ENCODE measurements at places on chromosomes 4 and X.

GRCh38 chr4:188892837-188893236 lies 753.6 kb downstream of the TRIML1 start:
- no peak for DNase-seq

DNA sequence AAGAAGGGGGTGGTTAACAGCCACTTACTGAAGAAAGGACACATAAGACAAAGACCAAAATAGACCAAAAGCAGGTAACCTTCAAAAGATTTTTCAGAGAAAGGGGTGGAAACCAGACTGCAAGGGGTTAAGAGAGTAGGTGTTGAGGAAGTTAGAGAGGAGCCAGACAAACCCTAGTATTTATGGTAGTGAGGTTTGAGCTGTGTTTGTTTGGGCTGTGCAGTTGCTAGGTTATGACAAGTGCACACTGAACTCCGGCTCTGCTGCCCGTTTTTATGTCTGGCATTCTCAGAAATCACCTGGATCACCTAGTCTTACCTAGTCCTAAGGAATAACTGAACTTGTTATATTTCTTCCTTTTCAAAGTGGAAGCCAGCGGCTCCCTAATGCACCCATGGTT lies 22.9 kb upstream of the G3BP2 start:
- no peak for DNase-seq

DNA sequence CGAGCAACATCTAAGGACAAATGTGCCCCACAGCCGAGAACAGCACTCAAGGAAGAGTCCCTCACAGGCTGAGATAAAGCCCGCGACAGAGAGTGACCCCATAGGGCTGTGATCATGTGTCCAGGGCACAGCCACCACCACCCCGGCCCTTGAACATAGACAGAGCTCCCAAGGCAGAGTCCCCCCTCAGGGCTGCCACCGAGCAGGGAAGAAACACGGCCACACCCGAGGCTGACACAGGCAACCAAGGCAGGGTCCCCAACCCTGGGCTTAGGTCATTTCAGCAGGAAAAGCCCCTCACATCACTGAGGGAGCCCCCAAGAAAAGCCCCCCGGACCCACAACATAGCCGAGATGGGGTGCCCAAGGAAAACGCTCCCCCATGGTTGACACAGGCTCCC lies 463 bp downstream of the CT45A10 start:
- no peak for DNase-seq

GRCh38 chr4:75678965-75679364 lies 5.8 kb upstream of the G3BP2 start:
- no peak for DNase-seq

DNA sequence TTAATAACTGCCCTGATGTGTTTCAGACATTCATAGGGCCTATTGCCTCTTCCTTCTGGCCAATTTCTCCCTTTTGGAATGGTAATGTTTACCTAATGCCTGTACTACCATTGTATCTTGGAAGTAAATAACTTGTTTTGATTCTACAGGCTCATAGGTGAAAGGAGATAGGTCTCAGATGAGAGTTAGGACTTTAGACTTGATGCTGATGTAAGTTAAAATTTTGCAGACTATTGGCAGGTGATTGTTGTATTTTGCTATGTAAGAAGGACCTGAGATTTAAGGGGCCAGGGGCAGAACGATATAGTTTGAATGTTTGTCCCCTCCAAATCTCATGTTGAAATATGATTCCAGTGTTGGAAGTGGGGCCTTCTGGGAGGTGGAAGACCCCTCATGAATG lies 215.5 kb downstream of the SLC39A8 start:
- DNase-seq = no peak

- DNase-seq = no peak
Observed at GRCh38 chr4:14117575-14118238, 490.2 kb upstream of the BOD1L1 start.

Data from stimulated activated CD4-positive, alpha-beta T cell treated with anti-CD3 and anti-CD28 coated beads, Interleukin-4, amount 100 ng/mL, for 48 hours (primary cell).